ENCODE measurements at places on chromosomes 1 and 21. TPM values are rescaled to one million over a fixed set of nuclear protein-coding genes. Genes with fewer than 3 reads are reported as not detected.

The OR2T29 gene
- not detected for total RNA-seq

DNA sequence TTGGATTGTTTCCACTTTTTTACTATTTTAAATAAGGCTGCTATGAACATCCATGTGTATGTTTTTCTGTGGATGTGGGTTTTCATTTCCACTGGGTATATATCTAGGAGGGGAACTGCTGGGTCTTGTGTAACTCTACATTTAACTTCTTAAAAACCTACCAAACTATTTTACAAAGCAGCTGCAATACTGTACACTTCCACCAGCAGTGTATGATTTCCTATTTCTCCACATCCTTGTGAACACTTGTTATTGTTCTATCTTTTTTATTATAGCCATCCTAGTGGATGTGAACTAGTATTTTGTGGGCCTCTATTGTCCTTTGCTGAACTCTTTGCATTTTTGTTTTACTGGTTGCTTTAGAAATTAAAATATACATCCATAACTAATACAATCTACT is 33.4 kb downstream of the DIPK1A start:
- H3K4me1 ChIP-seq: peaks cover 22% of the 10 kb centered on the region
- no peaks in the 10 kb centered on the region for H3K27me3 ChIP-seq
- H3K27ac ChIP-seq: no peak overlapping the region
- DNase-seq: no peak

The ZNF496 gene
- 30.9 TPM for total RNA-seq

DNA sequence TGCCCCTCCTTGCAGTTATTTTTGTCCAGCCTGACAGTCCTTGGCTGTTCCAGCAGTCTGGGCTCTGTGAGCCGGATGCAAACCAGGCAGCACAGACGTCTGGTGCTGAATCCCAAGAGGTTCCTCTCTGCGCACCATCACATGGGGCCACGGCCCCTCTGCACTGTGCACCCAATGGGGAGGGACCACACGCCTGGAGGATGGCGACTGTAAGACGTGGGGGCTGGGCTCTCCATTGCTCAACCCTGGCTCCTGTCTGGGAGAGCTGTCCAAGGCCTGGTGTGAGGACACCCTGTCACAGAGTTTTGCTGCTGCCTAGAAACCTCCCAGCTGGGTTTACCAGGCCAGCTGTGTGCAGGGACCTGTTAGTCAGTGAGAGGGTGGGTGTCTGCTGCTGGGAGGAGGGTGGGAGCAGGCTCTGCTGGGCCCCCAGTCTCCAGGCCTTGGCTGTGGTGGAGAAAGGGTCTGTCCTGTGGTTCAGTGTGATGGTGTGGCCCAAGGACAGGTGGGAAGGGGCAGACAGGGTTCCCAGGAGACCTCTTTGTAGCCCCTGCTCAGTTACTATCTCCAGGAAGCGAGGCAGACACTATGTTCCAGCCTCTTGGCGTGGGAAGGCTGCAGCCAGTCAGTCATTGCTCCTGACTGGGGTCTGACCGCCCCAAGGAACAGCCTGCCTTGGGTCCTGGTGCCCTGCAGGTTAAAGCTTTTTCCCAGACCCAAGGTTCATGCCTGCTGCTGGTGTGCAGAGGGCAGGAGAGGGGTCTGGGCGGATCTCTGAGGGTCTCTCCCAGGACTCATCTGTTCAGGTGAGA is 13.8 kb downstream of the HEYL start:
- DNase-seq: no peak
- H3K27ac ChIP-seq: no peak overlapping the region
- H3K27me3 ChIP-seq: peaks cover 10% of the 10 kb centered on the region
- peaks cover 2% of the 10 kb centered on the region for H3K4me1 ChIP-seq
- H3K36me3 ChIP-seq: no peaks in the 10 kb centered on the region

The LCA5L gene
- total RNA-seq: 0.36 TPM

The OR2L5 gene
- total RNA-seq: not detected

DNA sequence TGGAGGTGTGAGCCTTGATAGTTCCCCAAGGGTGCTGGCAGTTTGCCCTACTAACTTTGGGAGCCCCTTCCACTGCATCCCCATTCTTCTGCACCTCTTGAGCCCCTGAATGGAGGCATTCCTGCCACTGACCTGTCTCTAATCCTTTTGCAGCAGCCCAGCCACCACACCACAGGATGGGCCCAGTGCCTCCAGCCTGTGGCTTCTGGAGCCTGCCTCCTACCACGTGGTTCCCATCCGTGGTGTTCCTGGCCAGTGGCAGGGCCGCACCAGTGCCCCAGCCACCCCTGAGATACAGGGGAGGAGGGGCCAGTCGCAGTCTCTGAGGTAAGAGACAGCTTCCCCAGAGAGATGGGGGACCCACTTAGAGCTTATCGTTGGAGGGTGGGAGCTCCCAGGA is 14.4 kb downstream of the INAVA start:
- H3K36me3 ChIP-seq: no peaks in the 10 kb centered on the region
- H3K27me3 ChIP-seq: no peaks in the 10 kb centered on the region
- no peak overlapping the region for H3K4me3 ChIP-seq
- H3K27ac ChIP-seq: no peak overlapping the region

The BTBD8 gene
- total RNA-seq: 1.1 TPM

The PRDM15 gene
- 10.1 TPM for total RNA-seq

The RNU1-3 gene
- 874 TPM for total RNA-seq

The TTC13 gene
- total RNA-seq: 15.5 TPM

- no peaks in the 10 kb centered on the region for H3K27me3 ChIP-seq
- peak; percentile 80 for DNase-seq
- H3K4me1 ChIP-seq: peaks cover 91% of the 10 kb centered on the region
- H3K27ac ChIP-seq: peak overlapping the region; percentile 98
- H3K36me3 ChIP-seq: peaks cover 68% of the 10 kb centered on the region
These were observed 25.8 kb downstream of the CD247 start for GRCh38 chr1:167492481-167492910.

The HLX gene
- total RNA-seq: not detected

The TNN gene
- not detected for total RNA-seq

The CLCA1 gene
- total RNA-seq: not detected

The OPRD1 gene
- total RNA-seq: not detected

The BSND gene
- not detected for total RNA-seq

The NDUFS5 gene
- 191 TPM for total RNA-seq

GRCh38 chr1:202561726-202562443 is 148.4 kb downstream of the SYT2 start:
- no peak overlapping the region for H3K4me3 ChIP-seq
- no peak for DNase-seq
- H3K27me3 ChIP-seq: no peaks in the 10 kb centered on the region
- no peak overlapping the region for H3K27ac ChIP-seq
- H3K36me3 ChIP-seq: peaks cover 1% of the 10 kb centered on the region

- no peak overlapping the region for H3K4me3 ChIP-seq
- DNase-seq: no peak
- H3K27ac ChIP-seq: no peak overlapping the region
These were observed 83.6 kb downstream of the CLIC4 start for GRCh38 chr1:24828887-24829192.

The NPHS2 gene
- not detected for total RNA-seq

DNA sequence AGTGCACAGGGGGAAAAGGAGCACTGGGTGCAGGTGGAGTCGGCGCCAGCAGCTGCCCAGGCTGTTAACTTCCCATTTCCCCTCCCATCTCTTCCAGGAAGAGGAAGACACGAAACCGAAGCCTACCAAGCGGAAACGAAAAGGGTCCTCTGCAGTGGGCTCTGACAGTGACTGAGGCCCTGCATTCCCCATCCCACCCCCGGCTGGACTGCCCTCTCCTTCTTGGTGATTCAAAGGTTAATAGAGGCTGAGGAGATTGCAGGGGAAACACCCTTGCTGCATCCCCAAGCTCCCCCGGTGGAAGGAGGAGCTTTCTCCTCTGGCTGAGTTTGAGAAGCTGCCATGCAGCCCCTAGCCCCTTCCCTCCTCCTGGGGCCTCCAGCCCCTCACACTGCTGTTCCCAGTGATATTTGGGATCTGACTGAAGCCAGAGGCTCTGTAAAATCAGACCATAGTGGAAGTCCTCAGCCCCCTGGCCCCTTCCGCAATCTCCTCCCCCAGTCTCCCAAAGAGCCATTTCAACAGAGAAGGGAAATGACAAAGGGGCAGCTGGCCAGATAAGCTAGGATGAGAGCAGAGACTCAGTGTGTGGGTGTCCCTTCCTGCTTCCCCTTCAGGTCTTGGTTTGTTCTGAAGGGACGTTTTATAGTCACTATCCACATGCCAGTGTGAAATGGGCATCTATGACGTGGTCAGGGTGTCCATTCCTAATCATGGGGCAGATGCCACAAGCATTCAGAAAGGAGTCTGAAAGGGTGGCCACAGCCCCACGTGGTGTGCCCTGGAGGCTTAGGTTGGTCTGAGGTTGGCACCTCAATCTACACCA is 1.9 kb upstream of the SLC27A3 start:
- H3K27me3 ChIP-seq: no peaks in the 10 kb centered on the region
- peaks cover 6% of the 10 kb centered on the region for H3K36me3 ChIP-seq
- peak overlapping the region; percentile 12 for H3K4me3 ChIP-seq
- H3K4me1 ChIP-seq: peaks cover 22% of the 10 kb centered on the region
- peak overlapping the region; percentile 6 for H3K27ac ChIP-seq

The FCRLA gene
- 0.35 TPM for total RNA-seq

GRCh38 chr1:1309251-1310108 is 1.1 kb downstream of the PUSL1 start:
- DNase-seq: no peak
- H3K4me3 ChIP-seq: peak overlapping the region; percentile 78
- H3K27me3 ChIP-seq: no peaks in the 10 kb centered on the region
- peak overlapping the region; percentile 54 for H3K27ac ChIP-seq
- peaks cover 21% of the 10 kb centered on the region for H3K4me1 ChIP-seq

The CPLANE2 gene
- total RNA-seq: 2.5 TPM

DNA sequence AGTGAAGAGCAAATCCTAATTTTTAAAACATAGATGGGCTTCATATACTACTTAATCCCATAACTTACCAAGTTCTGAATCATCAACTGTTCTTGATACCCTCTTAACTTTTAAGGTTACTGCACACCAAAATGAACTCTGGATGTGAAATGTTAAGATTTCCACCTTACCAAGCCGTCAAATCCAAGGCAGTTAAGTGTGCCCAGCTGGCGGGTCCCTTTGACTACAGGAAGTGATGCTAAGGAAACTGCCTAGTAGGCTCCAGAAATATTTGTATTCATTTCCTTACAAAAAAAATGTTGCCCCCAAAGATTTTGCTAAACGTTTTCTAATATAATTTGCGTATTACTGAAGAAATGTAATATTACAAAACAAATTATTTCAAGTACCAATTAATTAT is 10.7 kb downstream of the NRIP1 start:
- H3K27ac ChIP-seq: no peak overlapping the region
- H3K27me3 ChIP-seq: no peaks in the 10 kb centered on the region
- DNase-seq: no peak
- H3K4me1 ChIP-seq: peaks cover 85% of the 10 kb centered on the region
- H3K4me3 ChIP-seq: peak overlapping the region; percentile 13

GRCh38 chr1:116270316-116271057 is 102.6 kb upstream of the ATP1A1 start:
- H3K27ac ChIP-seq: no peak overlapping the region
- H3K4me1 ChIP-seq: peaks cover 11% of the 10 kb centered on the region
- H3K36me3 ChIP-seq: no peaks in the 10 kb centered on the region
- H3K4me3 ChIP-seq: no peak overlapping the region

The OR6K3 gene
- not detected for total RNA-seq

- peak overlapping the region; percentile 94 for H3K4me3 ChIP-seq
- peak overlapping the region; percentile 29 for H3K27ac ChIP-seq
- H3K36me3 ChIP-seq: peaks cover 76% of the 10 kb centered on the region
- H3K27me3 ChIP-seq: peaks cover 6% of the 10 kb centered on the region
- H3K4me1 ChIP-seq: peaks cover 47% of the 10 kb centered on the region
These were observed 5.7 kb downstream of the GFI1 start for GRCh38 chr1:92480813-92481598.

The ADGRL2 gene
- not detected for total RNA-seq

GRCh38 chr1:15243275-15244043 is 3.6 kb upstream of the FHAD1 start:
- no peak overlapping the region for H3K4me3 ChIP-seq
- H3K27me3 ChIP-seq: peaks cover 74% of the 10 kb centered on the region
- no peak for DNase-seq
- H3K27ac ChIP-seq: no peak overlapping the region

- H3K27ac ChIP-seq: no peak overlapping the region
- no peak overlapping the region for H3K4me3 ChIP-seq
- H3K4me1 ChIP-seq: no peaks in the 10 kb centered on the region
- no peak for DNase-seq
- no peaks in the 10 kb centered on the region for H3K36me3 ChIP-seq
These were observed 53.0 kb downstream of the CRB1 start for GRCh38 chr1:197320991-197321531.

The CZIB gene
- 43.4 TPM for total RNA-seq

DNA sequence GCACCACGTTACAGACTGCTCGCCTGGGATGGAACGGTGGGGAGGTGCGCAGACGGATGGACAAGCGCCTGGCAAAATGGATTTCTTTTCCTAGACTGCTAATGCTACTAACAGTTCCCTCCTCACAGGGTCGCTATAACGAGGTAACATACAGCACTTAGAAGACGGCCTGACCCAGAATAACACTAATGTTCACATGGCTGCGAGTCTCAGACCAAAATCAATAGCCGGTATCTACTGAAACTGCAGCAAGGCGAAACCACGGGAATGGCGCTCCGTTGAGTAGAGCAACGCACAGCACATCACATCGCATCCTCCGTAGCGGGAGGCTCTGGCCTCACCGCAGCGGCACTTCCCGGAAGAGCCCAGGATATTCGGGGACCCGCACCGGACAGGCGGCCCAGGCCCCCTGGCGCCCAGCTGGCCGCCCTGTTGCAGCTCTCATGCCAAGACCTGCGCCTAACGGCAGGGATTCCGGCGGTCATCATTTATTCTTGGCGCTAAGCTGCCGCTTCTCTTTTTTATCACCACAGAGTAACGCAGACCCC is 46.6 kb downstream of the VPS26C start:
- H3K4me3 ChIP-seq: peak overlapping the region; percentile 91
- H3K27me3 ChIP-seq: no peaks in the 10 kb centered on the region
- peak overlapping the region; percentile 97 for H3K27ac ChIP-seq
- DNase-seq: no peak
- H3K36me3 ChIP-seq: peaks cover 50% of the 10 kb centered on the region
- peaks cover 40% of the 10 kb centered on the region for H3K4me1 ChIP-seq

DNA sequence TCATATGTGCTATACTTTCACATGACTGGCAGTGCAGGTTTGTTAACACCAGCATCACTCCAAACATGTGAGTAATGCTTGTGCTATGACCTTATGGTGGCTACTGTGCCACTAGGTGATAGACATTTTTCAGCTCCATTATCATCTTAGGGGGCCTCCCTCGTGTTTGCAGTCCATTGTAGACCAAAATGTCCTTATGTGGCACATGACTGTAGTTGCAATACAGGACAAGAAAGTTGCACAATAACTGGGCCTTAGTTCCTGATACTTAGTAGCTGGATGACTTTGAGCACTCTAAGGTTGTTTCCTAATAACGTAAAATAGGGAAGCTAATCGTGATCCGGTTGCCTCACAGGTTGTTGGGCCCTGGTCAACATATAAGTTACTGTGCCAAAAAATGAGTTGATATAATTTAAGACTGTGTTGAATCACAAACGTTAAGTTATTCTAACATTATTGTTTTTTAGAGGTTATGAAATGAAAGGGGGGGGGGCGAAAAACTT is 511 bp upstream of the SNX27 start:
- peaks cover 37% of the 10 kb centered on the region for H3K4me1 ChIP-seq
- peak overlapping the region; percentile 91 for H3K4me3 ChIP-seq
- peaks cover 10% of the 10 kb centered on the region for H3K36me3 ChIP-seq
- no peak for DNase-seq
- H3K27ac ChIP-seq: peak overlapping the region; percentile 65
- peaks cover 5% of the 10 kb centered on the region for H3K27me3 ChIP-seq

The TMPRSS3 gene
- 49.1 TPM for total RNA-seq

Measured in activated naive CD8-positive, alpha-beta T cell treated with anti-CD3 and anti-CD28 coated beads for 36 hours (primary cell).